ENCODE measurements at places on chromosomes 4 and X.

DNA sequence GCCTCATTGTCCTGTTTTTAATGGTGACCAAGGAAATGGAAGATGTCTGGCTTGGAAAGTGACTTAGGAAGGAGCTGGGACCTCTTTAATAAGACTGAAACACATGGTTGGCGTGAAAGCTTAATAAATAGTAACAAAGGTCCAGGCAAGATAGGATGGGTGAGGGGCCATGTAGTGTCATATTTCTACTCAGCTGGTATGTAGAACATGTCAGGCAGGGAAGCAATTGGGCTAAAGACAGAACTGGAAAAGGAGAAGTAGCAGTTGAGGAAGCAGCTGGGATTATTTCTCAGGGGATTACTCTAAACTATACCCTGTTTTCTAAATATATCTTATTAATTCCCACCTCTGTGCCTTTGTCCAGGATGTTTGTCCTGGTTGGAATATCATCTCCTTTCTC is 18.6 kb downstream of the ITGB1BP2 start:
- no peak for DNase-seq

- DNase-seq, result no peak
These were observed 115.1 kb downstream of the NDST4 start for GRCh38 chr4:114998316-114998715.

- DNase-seq, result no peak
These were observed 154.6 kb downstream of the FMR1NB start for GRCh38 chrX:148135738-148136137.

- DNase-seq, result peak; percentile 75
These were observed 167.3 kb downstream of the SLIT2 start for GRCh38 chr4:20418861-20419451.

DNA sequence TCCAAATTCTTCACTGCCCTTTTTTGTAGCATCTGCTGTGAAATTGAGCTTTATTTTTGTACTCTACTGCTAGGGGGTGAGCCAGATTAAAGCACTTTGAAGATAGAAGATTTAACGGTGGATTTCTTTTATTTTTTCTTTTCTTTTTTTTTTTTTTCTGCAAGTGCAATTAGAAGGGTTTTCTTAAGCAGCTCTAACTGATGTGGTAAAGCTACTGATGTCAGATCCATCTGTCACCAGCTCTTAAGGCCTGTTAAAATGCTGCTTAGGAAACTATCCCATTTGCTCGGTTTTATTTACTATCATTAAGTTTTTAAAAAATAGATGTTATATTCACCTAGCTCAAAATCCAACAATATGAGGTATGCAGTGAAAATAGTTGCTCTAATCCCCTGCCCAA is 7.1 kb downstream of the NDUFA1 start:
- DNase-seq, result no peak

DNA sequence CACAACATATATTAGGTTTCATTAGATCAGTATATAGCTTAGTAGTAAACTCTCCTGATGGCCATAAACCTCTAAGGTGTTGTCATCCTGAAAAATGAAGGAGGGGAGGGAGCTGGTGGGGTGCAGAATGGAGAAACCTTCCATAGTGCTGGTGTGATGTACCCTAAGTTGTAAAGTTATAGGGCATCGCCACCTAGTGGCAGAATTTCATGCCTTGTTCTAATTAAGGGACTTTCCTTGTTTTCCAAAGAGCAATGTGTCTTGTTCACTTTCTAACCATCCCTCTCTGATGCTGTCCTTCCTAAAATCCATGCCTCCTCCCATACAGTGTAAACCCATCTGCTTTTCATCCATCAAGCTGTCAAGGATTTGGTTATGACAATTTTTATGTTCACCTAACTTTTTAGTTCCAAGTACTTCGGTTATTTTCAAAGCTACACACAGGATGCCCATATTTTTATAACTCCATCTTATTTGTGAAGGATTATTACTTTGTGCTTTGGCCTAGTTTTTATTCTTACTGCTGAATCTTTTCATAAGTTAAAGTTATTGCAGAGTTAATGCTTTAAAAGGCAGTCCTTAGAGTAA is 4.5 kb downstream of the NBDY start:
- DNase-seq, result peak; percentile 51

GRCh38 chr4:166064721-166065120 is 191.7 kb downstream of the TLL1 start:
- no peak for DNase-seq

DNA sequence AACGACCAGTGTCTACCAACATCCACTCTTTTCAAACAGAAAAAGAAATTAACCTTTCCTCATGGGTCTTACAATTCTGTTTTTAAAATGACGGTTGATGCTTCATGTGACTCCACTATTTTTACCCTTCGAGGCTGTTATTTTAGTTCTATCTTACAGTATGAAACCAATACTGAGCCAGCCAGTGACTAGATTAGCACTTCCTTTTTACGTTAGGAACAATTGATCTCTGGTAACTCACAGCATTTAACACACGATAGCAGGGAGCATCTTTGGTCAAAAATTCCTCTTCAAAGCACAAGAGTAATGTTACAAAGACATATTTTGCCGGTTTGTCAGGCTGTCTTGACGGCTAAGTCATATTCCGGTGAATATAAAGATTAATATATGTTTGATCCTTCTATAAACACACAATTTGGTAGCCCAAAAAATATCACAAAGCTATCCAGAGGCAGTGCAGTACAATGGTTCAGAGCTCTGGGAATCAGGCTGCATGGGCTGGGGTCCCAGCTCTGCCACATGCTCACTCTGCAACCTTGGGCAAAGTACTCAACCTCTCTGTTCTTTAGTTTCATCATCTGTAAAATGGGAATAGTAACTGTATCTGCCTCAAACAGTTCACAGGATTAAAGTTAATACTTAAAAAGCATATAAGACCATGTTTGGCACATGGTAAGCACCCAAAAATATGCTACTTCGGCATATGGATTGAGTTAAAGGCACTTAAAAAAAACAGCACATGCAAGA is 62.9 kb upstream of the TXK start:
- no peak for DNase-seq

DNA sequence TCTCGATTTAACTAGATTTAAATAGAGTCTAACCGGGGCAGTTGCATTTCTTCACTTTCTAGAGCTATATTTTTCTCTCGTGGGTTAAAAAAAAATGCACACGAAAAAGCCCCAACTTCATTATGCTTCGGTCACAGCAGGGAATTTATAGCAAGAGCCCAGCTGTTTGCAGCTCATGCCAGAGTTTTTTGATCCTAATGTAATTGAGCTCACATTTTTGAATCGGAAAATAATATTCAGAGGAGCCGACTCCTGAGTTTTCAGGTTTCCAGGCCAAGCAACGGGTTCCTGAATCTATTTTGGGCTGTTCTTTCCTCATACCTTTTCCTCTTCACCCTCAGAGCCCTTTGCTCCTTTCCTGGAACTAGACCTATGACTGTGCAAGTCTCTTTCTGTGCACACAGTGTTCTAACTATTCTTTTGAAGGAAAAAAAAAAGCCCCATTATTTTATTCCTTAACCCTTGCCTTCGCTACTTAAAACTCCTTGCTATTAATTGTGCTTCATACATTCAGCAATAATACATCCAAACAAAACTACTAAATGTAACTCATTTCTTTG is 27.5 kb upstream of the ESX1 start:
- no peak for DNase-seq

DNA sequence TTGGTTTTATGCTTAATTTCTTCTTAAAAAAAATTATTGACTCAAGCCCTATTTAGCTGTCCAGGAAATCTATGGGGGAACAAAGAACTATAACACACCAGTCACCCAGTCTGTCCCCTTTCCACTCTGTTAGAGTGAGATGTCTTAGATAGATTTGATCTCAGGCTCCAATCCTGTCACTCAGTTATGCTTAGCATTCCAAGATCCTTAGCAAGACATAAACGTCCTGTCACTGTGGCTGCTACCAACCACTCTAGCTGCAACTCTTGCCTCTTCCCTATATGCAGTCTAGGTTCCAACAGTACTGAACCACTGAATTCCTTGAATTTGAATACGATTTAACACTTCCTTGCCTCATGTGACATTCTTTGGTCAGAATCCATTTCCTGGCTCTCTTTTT is 241.9 kb upstream of the NWD2 start:
- DNase-seq, result no peak

DNA sequence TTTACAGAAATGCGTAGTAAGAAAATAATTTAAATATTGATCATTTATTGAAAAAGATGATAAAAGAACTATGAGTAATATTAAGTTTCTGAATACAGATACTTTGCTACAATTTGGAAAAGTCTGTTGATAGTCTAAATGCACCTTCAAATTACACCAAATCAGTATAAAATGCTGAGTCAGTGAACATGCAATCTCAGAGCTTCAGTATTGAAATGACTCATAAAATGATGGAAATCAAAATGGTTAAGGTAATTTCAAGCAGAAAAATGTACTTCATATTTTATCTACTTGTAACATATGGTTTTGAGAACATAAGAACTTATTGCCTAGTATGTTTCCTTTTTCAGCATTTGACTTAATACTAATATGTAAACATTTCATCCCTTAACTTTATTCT is 448.2 kb downstream of the PCDH10 start:
- no peak for DNase-seq

DNA sequence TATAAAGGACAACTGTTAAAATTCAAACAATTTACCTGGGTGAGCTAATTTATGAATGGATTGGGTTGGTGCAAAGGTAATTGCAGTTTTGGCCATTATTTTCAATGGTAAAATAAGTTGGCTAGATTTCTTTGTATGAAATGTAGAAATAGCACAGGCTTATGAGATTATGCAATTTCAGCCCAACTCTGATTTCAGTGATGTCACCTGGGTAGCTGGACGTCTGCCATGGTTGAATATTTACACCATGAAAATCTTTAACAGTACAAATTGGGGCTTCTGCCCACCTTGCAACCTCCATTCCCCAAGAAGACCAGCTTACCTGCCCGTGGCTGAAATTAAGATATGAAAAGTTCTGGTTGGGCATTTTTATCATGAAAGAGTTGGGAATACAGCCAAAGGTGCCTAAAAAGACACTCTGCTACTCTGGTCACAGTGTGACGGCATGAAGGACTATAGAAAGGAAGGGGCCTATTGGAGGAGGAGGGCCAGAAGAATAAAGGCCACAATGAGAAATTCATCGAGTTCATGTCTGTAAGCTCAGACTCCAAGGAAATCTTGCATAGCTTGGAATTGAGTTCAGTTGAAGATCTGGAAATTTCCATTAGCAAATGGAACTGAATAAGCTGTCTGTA is 29.7 kb downstream of the EGF start:
- no peak for DNase-seq

DNA sequence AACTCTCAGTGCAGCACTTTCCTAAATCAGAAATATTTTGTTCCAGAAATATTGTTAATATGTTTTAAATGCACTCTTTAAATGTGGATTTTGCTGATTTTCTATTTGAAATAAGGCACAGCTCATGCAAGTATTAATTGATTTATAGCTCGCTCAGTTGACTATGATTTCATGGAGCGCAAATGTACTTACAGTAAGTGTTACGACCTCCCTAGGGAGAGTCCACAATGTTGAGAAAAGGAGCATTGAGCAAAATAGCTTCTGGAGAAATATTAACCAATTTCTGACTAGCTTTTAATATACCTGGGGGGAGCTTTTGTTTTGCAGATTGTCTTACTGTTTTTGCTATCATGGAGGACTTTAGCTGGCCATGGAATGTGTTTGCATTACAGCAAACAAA is 1687.5 kb downstream of the STIM2 start:
- no peak for DNase-seq

DNA sequence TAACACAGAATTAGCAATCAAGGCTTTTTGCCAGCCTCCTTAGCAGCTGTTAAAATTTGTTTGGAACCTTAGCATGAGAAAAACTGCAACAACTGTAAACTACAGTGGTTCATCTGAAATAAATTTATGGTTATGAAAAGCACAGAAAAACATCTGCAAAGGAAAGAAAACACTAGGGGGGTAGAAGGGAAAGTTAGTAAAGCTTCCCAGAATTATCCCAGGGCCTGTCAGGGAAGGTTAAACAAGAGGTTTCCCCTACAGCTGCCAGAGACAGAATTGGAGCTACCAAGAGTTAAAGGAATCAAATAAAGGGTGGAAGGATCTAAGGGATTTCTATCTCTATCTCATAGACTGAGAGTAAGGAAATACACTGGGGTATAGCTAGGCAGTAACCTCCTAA is 234.7 kb upstream of the DIAPH2 start:
- DNase-seq, result no peak

- DNase-seq, result no peak
These were observed 224.5 kb downstream of the TEX13C start for GRCh38 chrX:125544031-125544660.

DNA sequence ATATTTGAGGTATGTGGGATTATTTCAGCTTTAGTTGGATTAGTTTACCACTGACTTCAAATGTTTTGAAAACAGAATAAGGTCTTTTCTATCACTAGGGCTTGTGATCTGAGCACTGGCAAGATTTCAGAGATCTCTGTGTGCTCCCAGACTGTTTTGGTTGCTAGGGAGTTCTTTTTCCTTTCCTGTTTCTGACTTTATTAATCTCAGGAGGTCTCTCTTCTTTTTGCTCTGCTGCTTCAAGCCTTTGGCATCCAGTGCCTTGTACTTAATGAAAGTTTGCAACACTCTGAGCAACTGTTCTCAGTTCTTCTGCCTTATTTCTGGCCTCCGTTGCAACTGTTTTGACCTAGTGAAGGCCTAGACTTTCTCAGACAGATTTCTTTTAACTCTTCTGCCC is 32.1 kb upstream of the PAQR3 start:
- DNase-seq, result no peak

DNA sequence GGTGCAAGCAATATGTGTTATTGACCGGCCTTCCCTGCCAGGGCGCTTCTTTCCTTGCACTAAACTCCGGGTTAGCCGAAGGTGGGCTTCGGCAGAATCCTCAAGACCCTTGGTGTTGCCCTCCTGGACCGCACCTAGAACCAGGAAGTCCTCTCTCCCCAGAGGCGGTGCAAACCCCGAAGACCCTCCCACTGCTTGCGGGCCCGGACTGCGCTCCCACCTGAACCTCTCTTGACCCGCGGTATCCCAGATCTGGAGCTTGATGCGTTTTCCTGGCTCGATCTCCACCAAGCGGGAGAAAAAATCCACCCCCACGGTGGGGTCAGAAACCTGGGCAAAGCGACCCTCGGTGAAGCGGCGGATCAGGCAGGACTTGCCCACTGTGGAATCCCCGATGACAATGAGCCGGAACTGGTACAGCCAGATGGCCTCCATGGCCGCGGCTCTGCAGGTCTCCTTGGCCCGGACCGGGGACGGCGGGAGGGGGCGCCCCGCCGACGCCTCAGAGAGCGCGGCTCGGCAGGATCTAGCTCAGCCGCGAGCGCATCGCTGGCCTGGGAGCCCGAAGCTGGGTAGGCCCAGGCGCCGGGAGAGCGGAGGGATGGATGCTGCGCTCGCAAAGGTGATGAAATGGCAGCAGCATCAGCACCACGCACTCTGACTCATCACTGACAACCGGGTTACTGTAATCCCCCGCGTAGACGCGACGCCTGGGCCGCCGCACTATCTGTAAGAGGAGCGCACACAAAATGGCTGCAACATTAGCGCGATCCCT is at the start of gene RAB39B:
TSS of gene RAB39B (minus strand) at position 638 of the 775 bp plus-strand sequence. CDS start at position 435, 203 bp downstream.
- peak; percentile 52 for DNase-seq

GRCh38 chr4:38080061-38080974 is 120.1 kb downstream of the PTTG2 start:
- no peak for DNase-seq

DNA sequence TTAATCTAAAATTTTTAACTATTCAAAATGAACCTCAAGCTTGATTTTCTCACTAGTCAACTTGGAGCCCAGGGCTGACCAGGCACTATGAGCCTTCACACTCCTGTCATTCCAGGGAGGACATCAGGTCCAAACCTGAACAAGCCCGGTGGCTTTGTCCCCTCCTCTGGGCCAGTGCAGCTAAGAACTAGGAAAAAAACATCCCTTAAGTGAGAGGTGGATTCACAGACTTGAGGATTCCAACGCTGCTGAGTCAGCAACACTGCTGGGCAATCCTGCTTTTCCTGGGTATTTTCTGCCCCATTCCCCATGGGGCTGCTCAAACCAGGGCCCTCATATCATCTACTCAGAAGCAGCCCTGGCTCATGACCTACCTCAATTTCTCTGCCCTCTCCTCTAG is 4.0 kb downstream of the RNF212 start:
- no peak for DNase-seq
